Mammary microvascular endothelial cell (primary cell): ENCODE measurements at places on chromosomes 16 and 17. TPM values are rescaled to one million over a fixed set of nuclear protein-coding genes. Genes with fewer than 3 reads are reported as not detected.

KREMEN2 gene
- not detected in 2 replicates for total RNA-seq

MYH13 gene
- total RNA-seq: not detected in 2 replicates

TMEM92 gene
- total RNA-seq: 0.05 and 0.07 TPM in 2 replicates

RAC3 gene
- 15.5 and 16.5 TPM in 2 replicates for total RNA-seq

ELMO3 gene
- total RNA-seq: 0.60 and 0.98 TPM in 2 replicates

OSGIN1 gene
- total RNA-seq: 6.6 and 13.0 TPM in 2 replicates

TM4SF5 gene
- total RNA-seq: not detected in 2 replicates

SERPINF2 gene
- 0.13 and 0.15 TPM in 2 replicates for total RNA-seq

NRN1L gene
- total RNA-seq: 0.69 TPM in 1 of 2 replicates, not detected in the other

SLC38A8 gene
- not detected in 2 replicates for total RNA-seq

ZNF597 gene
- total RNA-seq: 1.3 and 1.5 TPM in 2 replicates

GPRC5C gene
- 0.30 TPM in 1 of 2 replicates, not detected in the other for total RNA-seq

SNX20 gene
- 0.07 TPM in 1 of 2 replicates, not detected in the other for total RNA-seq

GFAP gene
- not detected in 2 replicates for total RNA-seq

CRHR1 gene
- total RNA-seq: not detected in 2 replicates

USB1 gene
- 28.2 and 35.8 TPM in 2 replicates for total RNA-seq

CARD14 gene
- 0.13 and 0.44 TPM in 2 replicates for total RNA-seq

DNAAF8 gene
- 0.27 TPM in 1 of 2 replicates, not detected in the other for total RNA-seq

CES5A gene
- total RNA-seq: not detected in 2 replicates

SDR42E2 gene
- total RNA-seq: not detected in 2 replicates

PLD6 gene
- 2.5 and 5.2 TPM in 2 replicates for total RNA-seq

SSTR5 gene
- total RNA-seq: not detected in 2 replicates

RNF157 gene
- total RNA-seq: 0.44 and 3.1 TPM in 2 replicates

VASN gene
- 0.13 and 0.54 TPM in 2 replicates for total RNA-seq

GPR142 gene
- total RNA-seq: not detected in 2 replicates

PLEKHG4 gene
- total RNA-seq: 26.1 and 36.1 TPM in 2 replicates

FGF11 gene
- 0.20 TPM in 1 of 2 replicates, not detected in the other for total RNA-seq

KRT9 gene
- not detected in 2 replicates for total RNA-seq

CHST4 gene
- not detected in 2 replicates for total RNA-seq

RASD1 gene
- 3.8 TPM in 2 replicates for total RNA-seq

STARD3 gene
- total RNA-seq: 25.6 and 34.7 TPM in 2 replicates

TAC4 gene
- not detected in 2 replicates for total RNA-seq

TNFRSF12A gene
- total RNA-seq: 174 and 225 TPM in 2 replicates

DPEP3 gene
- not detected in 2 replicates for total RNA-seq

TNFSF12 gene
- total RNA-seq: 15.9 and 16.8 TPM in 2 replicates

HIRIP3 gene
- 12.1 and 19.0 TPM in 2 replicates for total RNA-seq

ABCC1 gene
- total RNA-seq: 17.5 and 22.5 TPM in 2 replicates

CEP95 gene
- total RNA-seq: 12.6 and 14.1 TPM in 2 replicates

SYT17 gene
- total RNA-seq: 0.15 and 0.80 TPM in 2 replicates

LGALS9B gene
- total RNA-seq: not detected in 2 replicates

ROGDI gene
- 17.0 and 19.7 TPM in 2 replicates for total RNA-seq

RPUSD1 gene
- total RNA-seq: 36.4 and 42.7 TPM in 2 replicates

OR2C1 gene
- not detected in 2 replicates for total RNA-seq

TBCD gene
- total RNA-seq: 66.8 and 72.7 TPM in 2 replicates

GDPD3 gene
- total RNA-seq: 0.49 and 0.80 TPM in 2 replicates

IL32 gene
- 824 and 885 TPM in 2 replicates for total RNA-seq

SLC16A5 gene
- 4.7 and 6.0 TPM in 2 replicates for total RNA-seq

UQCRC2 gene
- 138 and 174 TPM in 2 replicates for total RNA-seq

CLEC18B gene
- total RNA-seq: 0.20 TPM in 1 of 2 replicates, not detected in the other
